ENCODE measurements at places on chromosomes 4 and X. TPM values are rescaled to one million over a fixed set of nuclear protein-coding genes. Genes with fewer than 3 reads are reported as not detected.

TCEAL3 gene
- 18.2 TPM for total RNA-seq

- no peak for DNase-seq
These were observed 45.8 kb downstream of the TBC1D14 start for GRCh38 chr4:6955261-6955911.

- no peak for DNase-seq
These were observed 76.4 kb downstream of the ZFYVE28 start for GRCh38 chr4:2341911-2342652.

- no peak for DNase-seq
These were observed 307.4 kb upstream of the SMIM31 start for GRCh38 chr4:164446516-164446915.

KLKB1 gene
- total RNA-seq: 0.74 TPM

GRCh38 chr4:156941940-156942548 is 29.6 kb downstream of the PDGFC start:
- no peak for DNase-seq

Measured in left ventricle myocardium inferior (tissue), 1 donor.